Epithelial cell of proximal tubule (primary cell): ENCODE measurements at places on chromosomes 5 and 9. TPM values are rescaled to one million over a fixed set of nuclear protein-coding genes. Genes with fewer than 3 reads are reported as not detected.

- DNase-seq = no peak
These were observed 349.9 kb downstream of the PIK3R1 start for GRCh38 chr5:68565427-68565826.

DNA sequence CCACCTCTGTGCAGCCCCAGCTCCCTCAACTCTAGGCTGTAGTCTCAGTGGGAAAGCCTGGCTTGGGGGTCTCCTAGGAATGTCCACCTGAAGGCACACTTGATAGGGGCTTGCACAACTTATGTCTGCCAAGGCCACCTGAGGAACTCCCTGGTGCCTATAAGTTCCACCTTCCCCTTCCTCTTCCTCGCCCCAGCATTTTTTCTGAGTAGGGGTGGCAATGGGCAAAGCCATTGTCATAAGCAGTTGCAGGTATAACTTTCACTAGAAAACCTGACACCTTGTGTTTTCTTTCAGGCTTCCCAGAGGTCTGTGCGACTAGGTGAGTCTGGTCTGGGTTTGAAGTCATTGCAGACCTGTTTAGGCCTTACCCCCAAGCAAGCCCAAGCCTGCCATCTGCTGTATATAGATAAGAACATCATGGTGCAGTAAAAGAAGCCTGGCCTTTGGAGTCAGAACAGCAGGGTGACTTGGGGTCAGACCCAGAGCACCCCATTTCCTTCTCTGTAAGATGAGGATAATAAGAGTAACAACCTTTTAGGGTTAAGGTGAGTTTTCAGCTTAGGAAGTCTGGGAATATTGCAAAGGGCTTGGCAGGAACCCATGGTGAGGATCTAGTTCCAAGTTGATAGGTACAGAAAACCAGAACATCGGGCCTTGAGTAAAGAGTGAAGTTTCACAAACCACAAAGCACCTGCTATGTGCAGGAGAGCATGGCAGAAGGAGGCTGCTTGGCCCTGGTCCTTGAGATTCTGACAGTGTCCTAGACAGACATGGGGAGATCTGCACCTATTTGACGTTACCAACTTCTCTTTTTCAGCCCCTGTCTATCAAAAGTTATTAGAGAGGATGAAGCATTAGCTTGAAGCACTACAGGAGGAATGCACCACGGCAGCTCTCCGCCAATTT lies 33.8 kb downstream of the TGFBI start:
- no peak for DNase-seq

GRCh38 chr5:173705512-173706044 lies 89.1 kb upstream of the BOD1 start:
- DNase-seq = no peak

- peak; percentile 70 for DNase-seq
These were observed 15.1 kb downstream of the SLC28A3 start for GRCh38 chr9:84325347-84325973.

- no peak for DNase-seq
These were observed 103.1 kb upstream of the SMC2 start for GRCh38 chr9:103991001-103991400.

- DNase-seq = no peak
These were observed 11.0 kb upstream of the AHRR start for GRCh38 chr5:310516-310915.

- DNase-seq = no peak
These were observed 22.2 kb downstream of the LURAP1L start for GRCh38 chr9:12797037-12797436.

- no peak for DNase-seq
These were observed 112.2 kb downstream of the MARCHF11 start for GRCh38 chr5:16067415-16067814.

- no peak for DNase-seq
These were observed 178.2 kb upstream of the GDNF start for GRCh38 chr5:38018016-38018415.

DNA sequence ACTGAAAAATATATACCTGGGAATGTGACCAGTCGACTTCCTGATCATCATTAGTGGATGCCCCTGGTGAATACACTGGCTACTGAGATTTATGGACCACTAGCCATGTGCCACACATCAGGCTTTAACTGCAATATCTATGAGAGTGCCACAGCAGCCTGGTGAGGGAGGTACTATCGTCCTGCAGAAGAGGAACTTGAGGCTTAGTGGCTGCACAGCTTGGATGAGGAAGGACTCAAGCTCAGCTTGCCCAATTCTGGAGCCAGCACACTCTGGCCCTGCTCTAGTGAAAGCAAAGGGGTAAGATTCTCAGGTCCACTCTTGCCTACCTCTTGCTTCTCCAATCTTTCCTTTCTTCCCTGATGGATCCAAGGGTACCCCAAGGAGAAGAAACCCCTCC lies 129.3 kb downstream of the ENTREP1 start:
- DNase-seq = no peak

- no peak for DNase-seq
These were observed 182.6 kb upstream of the GLRA1 start for GRCh38 chr5:152107220-152107619.

DNA sequence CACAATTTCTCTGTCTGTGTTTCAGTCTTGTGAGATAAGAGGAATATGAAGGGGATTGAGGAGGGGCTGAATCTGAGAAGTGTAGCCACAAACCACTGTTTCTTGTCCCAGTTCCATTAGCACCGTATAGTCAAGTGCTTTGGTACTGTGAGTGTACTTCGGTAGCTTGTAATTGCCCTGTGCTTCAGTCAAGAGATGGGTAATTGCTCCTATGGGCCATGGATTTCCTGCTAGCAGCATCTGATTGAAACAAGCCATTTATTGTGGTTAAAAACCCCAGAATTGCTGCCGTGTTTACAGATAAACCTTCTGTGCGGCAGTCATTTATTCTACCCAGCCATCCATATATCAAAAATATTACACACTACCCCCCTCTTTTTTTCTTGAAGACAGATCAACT lies 98.6 kb downstream of the MAT2B start:
- no peak for DNase-seq

- DNase-seq = no peak
These were observed 28.7 kb upstream of the ABL1 start for GRCh38 chr9:130806327-130806716.

DNA sequence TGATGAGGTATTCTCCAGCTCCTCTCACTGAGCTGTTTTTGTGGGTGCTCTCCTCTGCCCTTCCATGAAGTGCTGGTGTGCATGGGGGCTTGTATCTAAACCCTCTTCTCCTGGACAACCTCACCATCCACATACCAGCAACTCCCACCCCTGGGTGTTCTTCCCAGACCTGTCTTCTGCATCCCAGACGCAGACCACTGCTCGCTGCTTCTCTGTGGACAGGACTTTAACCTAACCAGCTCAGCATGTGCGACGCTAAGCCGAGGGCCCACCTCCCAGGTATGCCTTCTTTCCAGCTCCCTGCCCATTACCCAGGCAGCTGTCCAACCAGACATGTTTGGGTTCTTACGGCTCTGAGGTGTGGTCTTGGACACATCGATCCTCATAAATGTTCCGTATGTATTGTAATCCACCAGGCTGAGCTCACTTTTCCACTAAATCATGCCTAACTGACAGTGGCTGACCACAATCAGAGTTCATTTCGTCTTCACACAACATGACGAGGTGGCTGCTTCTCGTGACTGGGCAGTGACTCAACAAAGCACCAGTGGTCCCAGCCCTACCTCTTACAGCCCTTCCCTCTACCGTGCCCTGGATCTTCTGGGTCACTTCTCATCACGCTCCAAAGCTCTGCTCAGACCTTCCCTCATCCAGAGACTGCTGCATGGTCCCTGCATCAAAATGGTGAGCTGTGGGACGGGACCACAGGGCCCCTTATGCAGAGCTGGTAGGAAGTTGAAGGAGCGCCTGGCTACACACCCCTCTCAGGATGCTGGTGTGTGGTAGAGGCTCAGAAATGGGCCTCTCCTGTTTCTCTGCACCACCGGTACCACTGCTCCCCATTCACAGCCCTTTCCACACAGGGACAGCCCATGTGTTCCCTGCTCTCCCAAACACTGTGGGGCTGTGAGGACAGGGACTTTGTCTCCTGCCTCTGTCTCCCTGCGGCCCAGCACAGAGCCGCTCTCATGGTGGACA lies 9.6 kb upstream of the PTGES2 start:
- DNase-seq = peak; percentile 73

DNA sequence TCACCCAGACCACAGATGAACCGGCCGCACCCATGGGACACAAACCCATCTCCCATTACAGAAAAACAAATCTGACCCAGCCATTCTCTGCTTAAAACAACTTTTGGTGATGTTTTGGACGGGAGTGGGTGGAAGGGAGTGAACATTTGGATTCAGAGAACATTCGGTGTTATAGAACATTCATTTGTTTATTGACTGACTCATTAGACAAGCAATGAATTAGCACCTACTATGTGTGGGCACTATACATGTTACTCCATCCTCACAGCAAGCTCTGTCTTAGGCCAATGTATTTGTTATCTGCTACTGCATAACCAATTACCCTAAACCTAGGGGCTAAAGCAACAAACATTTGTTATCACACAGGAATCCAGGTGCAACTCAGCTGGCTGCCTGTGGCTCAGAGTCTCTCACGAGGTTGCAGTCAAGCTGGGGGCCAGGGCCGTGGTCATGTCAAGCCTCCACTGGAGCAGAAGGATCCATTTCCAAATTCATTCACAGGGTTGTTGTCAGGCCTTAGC lies 5.1 kb upstream of the ERGIC1 start:
- no peak for DNase-seq

GRCh38 chr5:161535762-161536161 lies 10.8 kb downstream of the GABRB2 start:
- DNase-seq = no peak

GRCh38 chr9:4657426-4658159 lies 4.5 kb upstream of the PLPP6 start:
- DNase-seq = no peak

DNA sequence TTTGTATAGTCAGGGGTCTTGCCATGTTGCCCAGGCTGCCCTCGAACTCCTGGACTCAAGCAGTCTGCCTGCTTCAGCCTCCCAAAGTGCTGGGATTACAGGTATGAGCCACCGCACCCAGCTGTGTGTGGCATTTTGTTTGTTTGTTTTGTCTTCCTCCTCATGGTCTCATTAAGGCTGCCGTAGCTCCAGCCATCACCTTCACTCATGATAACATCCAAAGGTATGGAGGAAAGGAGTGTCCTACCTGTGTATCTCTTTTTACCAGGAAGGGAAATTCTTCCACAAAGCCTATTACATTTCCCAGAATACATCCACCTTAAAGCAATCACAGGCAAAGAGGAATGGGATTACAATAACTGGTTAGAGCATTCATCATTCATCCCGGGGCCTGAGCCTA lies 27.2 kb downstream of the LSM11 start:
- no peak for DNase-seq

GRCh38 chr9:84207491-84207951 lies 133.0 kb downstream of the SLC28A3 start:
- DNase-seq = no peak

- DNase-seq = no peak
These were observed 89.5 kb downstream of the ESM1 start for GRCh38 chr5:54895816-54896341.

- no peak for DNase-seq
These were observed 249.9 kb downstream of the NTRK2 start for GRCh38 chr9:84919440-84919839.

GRCh38 chr5:58933891-58934628 lies 351.2 kb downstream of the RAB3C start:
- DNase-seq = no peak

GRCh38 chr9:10054456-10054855 lies 558.3 kb downstream of the PTPRD start:
- no peak for DNase-seq

- no peak for DNase-seq
These were observed 519.9 kb upstream of the WWC1 start for GRCh38 chr5:167771571-167771970.

- DNase-seq = no peak
These were observed 105.6 kb downstream of the VCAN start for GRCh38 chr5:83577036-83577636.

DNA sequence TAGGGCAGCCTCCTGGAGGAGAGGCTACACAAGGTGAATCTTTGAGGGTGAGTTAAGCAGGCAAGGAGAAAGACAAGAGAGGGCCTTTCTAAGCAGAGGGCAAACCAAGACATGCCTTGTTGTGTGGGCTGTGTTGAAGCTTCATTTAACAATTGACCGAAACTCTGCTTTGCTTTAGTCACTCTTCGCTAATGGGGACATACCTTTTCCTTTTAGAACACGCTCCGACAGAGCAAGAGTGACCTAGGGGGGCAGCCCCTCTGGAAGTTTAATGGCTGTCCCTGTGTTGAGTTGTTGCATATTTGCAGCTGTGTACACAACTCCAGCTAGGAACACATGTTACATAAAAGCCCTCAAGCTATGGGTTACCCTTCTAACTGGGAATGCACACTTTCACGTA lies 218.1 kb upstream of the WWC1 start:
- no peak for DNase-seq

DNA sequence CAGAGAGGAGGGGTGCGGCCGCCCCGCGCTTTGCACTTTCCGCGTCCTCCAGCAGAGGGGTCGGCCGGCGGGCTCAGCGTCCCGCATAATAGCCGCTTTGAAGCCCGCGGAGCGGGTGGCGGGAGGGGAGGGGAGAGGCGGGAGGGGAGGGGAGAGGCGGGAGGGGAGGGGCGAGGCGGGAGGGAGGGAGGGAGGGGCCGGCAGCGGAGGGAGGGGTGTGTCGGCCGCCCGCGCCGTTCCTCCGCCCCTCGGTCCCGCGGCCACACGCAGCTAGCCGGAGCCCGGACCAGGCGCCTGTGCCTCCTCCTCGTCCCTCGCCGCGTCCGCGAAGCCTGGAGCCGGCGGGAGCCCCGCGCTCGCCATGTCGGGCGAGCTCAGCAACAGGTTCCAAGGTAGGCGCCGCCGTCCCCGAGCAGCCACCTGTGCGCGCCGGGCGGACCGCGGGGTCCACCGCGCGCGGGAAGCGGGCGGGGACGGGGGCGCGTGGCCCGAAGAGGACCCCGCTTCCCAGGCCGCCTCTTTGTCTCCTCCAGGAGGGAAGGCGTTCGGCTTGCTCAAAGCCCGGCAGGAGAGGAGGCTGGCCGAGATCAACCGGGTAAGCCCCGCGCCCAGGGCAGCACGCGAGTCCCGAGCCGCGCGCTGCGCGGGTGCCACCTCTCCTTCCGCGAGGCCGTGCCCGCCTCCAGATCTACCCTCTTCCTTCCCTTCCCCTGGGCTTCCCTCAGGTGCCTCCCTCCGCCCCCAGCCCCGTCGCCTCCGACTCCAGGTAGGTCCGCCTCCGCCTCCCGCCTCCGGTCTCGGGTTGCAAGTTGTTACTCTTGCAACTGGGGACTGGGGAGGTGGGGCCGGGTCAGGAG lies at the start of gene AIF1L:
AIF1L (plus strand) TSS at position 263 of the 857 bp plus-strand sequence; CDS start at position 362, 99 bp downstream.
- no peak for DNase-seq

The PHF24 gene
- 0.12 TPM in 1 of 2 replicates, not detected in the other for total RNA-seq

The SECISBP2 gene
- 32.3 and 38.8 TPM in 2 replicates for total RNA-seq

The DBH gene
- not detected in 2 replicates for total RNA-seq

The CHSY3 gene
- total RNA-seq = 1.7 and 2.5 TPM in 2 replicates

The PCDHGA9 gene
- 1.1 and 1.9 TPM in 2 replicates for total RNA-seq

The LIFR gene
- 8.2 and 17.1 TPM in 2 replicates for total RNA-seq

The CCL27 gene
- total RNA-seq = not detected in 2 replicates

The PCDHA8 gene
- not detected in 2 replicates for total RNA-seq
